ENCODE measurements at places on chromosomes 12 and 14.

DNA sequence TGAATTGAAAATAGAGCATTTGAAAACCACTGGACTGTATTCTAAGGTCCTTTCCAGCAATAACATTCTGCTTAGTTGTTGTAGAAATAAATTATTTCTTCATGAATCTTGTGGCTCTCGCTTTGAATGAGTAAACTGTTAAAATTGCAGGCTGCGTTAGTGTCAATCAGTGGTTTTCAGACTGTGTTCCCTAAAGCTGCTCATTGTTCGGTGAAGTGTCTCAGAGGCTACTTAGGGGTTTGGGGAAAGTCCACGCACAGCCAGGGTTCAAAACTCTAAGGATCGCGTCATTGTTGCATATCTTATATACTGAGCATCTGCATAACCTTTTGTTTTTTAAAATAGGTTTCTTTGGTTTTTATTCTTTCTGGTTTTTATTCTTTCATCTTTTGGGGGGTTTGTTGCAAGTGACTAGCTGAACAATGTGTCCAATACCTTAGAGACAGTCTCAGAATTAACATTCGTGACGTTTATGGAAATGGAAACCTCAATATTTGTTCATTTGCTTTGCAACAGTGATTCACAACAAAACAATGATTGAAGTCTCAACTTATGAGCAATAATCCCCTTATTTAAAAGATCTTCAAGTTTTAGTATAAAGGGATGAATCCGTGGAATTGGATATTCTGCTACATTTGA lies 108.1 kb downstream of the TTLL5 start:
- DNase-seq = no peak

DNA sequence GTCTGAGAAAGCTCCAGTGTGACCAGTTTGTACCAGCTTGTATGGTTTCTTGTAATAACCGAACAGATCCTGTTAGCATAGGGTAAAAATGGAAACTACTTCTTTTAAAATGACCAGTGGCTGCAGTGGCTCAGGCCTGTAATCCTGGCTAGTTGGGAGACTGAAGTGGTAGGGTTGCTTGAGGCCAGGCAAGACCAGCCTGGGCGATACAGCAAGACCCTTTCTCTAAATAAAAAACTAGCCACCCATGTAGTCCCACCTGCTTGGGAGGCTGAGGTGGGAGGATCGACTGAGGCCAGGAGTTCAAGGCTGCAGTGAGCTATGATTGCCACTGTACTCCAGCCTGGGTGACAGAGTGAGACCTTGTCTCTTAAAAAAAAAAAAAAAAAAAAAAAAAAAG lies 7.3 kb downstream of the PSEN1 start:
- no peak for DNase-seq

DNA sequence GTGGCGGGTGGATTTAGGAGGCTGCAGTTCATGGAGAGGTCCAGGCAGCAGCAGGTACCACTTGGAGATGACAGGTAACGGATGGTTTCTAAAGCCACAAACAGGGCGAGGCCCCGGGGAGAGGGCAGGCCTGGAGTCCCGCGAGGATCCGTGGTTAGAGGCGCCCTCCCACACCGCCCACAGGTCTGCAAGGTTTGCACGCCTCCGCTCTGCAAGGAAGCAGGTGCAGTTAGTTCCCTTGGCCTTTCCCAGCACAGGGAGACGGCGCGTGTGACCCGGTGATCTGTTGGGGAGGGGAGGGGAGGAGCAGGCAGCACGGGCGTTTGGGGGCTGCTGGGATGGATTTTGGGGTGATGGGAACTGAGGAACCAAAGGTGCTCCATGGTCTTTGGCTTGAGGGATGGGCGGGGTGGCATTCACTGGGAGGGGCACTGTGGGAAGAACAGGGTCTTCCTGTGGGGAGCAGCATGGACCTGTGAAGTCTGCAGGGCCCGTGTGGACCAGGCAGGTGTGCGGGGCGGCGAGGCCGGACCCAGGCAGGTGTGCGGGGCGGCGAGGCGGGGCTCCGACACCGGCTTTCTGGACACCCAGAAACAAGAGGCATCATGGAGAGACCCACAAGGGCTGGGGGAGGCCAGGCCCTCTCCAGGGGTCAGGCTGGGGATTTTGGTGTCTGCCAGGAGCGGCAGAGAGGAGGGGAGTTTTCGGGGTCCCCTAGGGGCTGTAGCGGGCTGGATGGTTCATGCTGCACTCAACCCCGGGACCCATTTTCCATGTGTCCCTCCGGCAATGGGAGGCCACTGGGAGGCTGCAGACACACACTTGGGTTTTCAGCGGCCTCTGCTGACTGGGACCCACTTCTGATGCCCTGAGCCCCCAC lies 29.1 kb downstream of the NOC4L start:
- no peak for DNase-seq

DNA sequence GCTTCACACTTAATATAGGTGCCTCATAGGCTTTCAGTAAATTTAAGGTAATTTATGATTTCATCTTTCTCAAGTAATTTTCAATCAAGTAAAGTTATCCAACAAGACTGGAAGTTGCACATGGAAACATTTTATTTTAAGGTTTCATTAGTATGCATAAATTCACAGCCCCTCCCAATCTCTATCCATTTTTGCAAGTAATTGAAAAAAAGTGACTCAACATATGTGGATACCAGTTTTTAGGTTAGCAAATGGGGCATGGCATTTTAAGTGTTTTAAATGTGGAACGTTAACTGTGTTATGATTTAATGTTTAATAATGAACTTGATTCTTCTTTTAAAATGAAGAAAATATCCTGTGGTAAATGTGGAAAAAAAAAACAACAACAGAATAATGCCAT lies 532.8 kb downstream of the FOXG1 start:
- no peak for DNase-seq

DNA sequence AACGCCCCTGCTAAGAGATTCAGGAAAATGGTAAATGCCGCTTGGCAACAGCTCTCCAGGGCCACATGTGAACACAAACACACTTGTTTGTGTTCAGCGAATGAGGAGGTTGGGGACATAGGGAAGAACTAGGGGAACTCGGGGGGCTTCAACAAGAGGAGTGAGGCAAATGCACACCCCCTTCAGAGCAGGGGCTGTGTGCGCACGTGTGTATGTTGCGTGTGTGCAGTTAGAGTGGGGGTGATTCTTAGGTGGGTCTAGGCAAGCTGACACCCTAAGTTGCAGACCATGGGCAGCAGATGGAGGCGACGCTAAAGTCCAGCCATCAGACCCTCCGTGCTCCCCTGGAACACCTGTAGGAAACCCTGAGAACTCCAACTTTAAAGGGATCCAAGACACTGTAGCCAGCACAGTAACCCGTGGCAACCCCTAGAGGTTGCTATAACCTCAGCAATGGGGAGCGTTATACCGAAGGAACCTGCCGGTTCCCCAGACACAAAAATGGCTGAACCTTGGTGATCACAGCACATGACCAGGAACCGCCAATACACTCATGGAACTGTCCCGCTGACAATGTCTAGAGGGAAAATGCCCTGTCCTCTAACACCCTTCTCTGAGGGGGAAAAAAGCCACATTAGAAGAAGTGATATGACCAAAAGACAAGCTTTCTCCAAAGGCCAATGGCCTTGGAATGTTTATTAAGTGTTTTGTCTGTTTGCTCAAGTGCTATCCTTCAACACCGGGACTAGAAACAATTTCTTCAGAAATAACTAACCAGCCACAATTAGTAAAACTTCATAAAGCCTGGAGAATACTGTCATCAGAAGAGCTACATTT lies 86.5 kb upstream of the CEP83 start:
- peak; percentile 56 for DNase-seq

DNA sequence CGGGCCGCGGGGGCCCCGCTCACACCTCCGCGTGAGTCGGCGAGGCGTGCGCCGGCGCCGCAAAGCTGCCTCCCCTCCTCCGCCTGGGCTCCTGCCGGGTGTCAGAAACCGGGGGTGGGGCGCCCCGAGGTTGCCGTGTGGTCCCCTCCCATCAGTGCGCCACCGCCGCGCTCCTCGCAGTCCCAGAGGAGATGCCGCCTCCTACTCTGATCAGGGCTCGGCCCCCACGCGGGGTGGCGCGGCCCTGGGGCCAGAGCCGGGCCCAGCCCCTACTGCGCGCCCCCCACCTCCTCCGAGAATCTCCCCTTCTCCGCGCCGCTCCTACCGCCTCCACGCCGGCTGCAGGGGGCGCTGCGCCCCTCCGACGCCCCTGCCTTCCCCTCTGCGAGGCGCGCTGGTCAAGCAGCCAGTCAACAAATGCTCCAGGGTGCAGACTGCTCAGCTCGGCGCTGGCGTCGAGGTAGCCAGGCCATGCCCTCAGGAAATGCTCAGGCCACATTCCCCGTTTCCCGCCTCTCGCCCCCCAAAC lies 467 bp upstream of the JAG2 start:
- DNase-seq = no peak

- no peak for DNase-seq
These were observed 280.0 kb downstream of the RAD51B start for GRCh38 chr14:68099495-68100045.

DNA sequence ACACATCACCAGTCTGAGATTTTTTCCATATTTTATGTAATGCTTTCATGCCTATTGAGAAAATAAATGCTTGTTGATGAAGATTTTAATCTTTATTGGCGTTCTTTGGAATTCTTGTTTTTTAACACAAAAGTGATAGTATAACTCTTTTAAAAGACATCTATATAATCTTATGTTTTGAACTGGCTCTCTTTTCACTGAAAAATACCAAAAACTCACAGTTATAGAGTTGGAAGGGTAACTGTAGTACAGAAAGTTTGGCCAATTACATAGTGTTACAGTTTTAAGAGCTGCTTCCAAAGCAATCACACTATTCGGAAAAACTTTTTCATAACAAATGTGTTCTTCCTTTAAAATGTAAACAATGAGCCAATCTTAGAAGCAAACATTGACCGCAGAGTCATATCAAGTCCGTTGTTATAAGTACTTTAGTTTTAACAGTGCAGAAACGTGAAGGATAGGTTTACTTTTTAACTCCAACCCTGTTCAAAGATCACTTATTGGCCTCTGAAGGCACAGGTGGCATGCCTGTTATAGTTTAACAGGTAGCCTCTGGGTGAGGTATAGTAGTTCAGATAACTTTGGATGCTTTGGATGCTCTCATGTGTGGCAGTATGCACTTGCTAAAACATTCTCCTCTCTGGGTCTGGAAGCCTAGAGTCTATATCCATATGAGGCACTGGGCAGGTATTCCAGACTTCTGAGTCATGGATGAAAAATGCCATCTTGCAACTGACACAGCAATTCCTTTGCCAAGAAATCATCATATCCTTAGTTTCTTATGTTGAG lies 12.1 kb upstream of the NTN4 start:
- DNase-seq = peak; percentile 71

DNA sequence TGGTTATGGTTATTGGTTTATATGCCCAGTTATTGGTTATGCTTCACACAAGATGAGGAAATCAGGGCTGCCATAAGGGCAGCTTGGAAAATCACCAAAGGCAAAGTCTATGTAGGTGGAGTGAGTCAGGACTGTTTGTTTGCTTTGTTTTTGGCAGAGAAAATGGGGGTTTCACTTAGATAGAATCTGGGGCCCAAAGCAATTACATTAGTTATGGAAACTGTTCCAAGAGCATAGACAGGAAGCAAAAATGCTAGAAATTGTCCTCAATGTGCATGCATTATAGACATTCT lies 2.2 kb downstream of the VAMP1 start:
- DNase-seq = no peak

GRCh38 chr12:129103231-129103630 lies 250.0 kb downstream of the GLT1D1 start:
- no peak for DNase-seq

DNA sequence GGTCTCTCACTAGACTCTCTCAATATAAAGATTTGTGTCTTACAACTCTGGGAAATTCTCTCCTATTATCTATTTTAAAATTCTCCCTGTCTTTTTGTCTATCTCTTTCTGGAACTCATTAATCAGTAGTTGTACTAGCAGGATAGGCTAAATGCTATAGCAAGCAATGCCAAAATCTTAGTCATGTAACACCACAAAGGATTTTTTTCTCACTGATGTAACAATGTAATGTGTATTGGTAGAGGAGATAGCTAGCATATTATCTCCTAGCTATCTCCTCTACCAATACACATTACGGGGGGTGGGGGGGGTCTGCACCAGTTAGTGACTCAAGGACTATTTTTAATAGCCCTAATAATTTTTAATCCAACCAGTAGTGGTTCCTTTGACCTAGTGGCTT lies 225.4 kb downstream of the KLHL28 start:
- no peak for DNase-seq

GRCh38 chr12:74490390-74491064 lies 47.1 kb upstream of the ATXN7L3B start:
- no peak for DNase-seq

DNA sequence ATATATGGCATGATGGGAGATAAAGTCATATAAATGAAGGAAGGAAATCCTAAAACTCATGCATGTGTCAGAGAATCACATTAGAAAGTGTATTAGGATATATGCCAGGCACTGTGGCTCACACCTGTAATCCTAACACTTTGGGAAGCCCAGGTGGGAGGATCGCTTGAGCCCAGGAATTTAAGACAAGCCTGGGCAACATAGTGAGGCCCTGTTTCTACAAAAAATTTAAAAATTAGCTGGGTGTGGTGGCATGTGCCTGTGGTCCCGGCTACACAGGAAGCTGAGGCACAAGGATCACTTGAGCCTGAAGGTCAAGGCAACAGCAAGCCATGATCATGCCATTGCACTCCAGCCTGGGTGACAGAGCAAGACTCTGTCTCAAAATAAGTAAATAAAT lies 130.3 kb upstream of the ARID2 start:
- DNase-seq = no peak

GRCh38 chr12:53171725-53172329 lies 8.7 kb upstream of the ZNF740 start:
- DNase-seq = no peak

DNA sequence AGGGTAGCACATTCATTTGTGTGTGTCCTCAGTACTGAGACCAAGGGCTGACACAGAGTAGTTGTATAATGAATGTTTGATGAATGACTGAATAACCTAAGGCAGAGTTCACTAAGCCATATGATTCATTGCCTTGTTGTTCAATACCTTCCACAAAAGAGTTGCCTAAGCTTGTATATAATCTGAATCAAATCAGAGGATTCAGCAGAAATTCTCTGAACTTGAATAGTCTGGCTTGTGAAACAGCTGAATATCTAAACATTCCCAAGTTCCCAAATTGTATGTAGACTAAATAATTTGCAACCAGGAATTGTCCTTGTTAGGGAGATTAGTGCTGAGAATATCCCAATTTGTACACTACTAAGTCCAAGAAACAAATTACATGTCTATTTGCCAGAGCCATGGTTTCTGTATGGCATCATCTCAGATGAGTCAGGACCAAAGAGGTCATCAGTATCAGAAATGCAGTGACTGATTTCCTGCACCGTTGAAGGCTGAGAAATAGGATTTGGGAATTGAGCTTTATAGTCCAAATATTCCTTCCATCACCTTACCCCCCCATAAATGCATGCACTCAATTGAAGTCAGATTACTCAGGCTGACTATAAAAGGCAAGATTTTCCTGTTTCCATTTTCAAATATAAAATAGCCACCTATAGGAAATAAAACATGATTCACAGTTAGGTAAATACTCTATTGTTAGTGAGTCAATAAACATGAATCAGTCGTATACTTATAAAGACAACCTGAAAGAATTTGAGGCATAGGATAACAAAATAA lies 168.7 kb downstream of the PHLDA1 start:
- peak; percentile 34 for DNase-seq

GRCh38 chr12:25962932-25963525 lies 4.5 kb downstream of the RASSF8 start:
- no peak for DNase-seq

Data from HTR-8/SVneo (cell line).